GM12891 (cell line): ENCODE measurements at places on chromosomes 12 and 14.

- DNase-seq = no peak
These were observed 243.5 kb upstream of the DAAM1 start for GRCh38 chr14:58944968-58945356.

DNA sequence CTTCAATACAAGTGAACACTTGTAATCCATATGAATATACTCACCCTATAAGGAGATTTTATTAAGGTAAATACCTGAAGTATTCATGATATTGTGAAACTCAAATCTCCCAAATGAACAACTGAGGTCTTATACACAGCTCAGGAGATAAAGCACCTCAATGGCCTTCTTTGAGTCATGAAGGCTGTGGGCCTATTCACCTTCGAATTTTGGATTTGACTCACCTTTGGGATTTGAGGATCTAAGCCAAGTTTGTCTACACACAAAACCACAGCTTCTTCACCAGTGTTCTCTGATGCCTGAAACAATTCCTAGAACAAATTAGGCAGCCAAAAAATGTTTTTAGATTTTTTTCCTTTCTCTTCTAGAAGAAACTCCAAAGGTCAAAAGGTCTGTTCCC, 194.1 kb downstream of the NUAK1 start:
- DNase-seq = no peak

- DNase-seq = peak; percentile 89
These were observed 12.4 kb downstream of the MSI1 start for GRCh38 chr12:120356567-120357030.

- DNase-seq = no peak
These were observed 152.6 kb downstream of the DERA start for GRCh38 chr12:16063726-16064125.

DNA sequence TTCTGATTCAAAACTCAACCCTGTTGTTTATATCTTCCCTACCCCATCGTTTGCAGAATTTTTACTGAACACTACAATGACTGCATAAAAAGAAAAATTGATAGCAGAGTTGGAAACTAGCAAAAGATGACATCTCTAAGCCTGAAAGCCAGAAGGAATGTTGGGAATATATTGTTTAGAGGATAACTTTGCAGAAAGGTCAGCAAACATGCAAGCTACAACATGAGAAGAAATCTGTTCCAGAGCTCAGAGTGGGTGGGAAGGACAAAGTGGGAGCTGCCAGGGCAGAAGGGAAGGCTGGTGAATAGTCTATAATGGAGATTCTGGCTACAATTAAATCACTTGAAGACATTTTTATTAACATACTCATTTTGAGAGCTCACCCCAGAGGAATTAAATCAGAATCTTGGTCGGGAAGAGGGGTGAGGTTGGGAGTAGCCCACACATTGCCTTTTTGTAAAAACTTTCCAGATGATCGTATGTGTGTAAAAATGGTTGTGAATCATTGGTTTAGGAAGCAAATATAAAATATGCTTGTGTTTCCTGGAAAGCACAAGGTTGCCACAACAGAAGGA, 574.8 kb downstream of the FLRT2 start:
- DNase-seq = no peak

- no peak for DNase-seq
These were observed 362.1 kb downstream of the RAD51B start for GRCh38 chr14:68181519-68182326.

GRCh38 chr12:122049827-122050226, 28.1 kb downstream of the BCL7A start:
- no peak for DNase-seq

- no peak for DNase-seq
These were observed 16.6 kb upstream of the CLMN start for GRCh38 chr14:95336192-95336760.

DNA sequence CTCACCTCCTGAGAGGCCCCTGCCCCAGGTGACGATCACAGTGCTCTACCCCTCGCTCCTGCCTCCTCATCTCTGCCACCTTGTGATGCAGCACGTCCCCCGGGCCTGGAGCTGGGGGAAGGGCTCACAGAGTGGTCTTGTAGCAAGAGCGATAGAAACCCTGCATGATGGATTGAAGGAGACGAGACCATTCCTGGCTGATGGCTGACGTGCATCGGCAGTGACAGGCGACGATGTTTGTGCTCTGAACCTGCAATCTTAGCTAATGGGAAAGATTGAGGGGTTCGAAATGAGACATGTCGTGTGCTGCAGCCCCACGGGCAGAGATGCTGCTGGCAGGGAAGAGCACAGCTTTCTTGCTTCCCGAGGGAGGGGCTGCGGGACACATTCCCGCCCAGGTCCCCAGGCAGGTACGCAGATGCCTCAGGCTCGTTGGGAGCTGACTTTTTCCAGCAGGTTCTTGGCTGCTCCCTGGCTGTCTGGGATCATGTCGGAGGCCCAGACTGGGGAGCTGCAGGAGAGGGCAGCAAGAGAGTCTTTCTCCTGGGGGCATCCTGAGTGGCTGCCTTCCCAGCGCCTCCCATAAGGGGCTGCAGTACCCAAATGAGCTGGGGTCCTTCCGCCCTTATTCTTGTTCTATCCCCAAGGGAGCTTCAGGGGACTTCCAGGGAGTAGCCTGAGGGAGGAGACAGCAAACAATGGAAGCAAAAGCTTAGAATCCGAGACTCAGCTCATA, 38.7 kb upstream of the GPATCH2L start:
- DNase-seq = no peak

- DNase-seq = no peak
These were observed 411.4 kb downstream of the CCDC91 start for GRCh38 chr12:28601570-28602058.

GRCh38 chr12:45757172-45757571, 27.7 kb downstream of the ARID2 start:
- no peak for DNase-seq

DNA sequence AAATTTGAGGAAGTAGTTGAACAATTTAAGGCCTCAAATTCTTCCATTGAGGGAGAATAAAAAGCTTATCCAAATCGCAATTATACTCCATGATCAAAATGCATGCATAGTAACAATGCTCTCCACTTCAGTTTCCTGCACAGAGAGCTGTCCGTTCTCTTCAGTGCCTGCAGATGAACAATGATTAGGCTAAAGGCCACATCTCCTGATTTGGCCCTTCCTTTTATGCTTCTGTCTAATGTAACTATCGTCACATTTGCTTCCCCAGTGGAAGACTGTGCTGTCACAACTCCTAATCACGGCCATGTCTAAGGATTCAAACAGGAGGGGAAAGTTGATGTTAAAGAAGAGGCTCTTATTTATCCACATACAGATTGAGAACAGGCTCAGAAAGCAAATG, 113.6 kb upstream of the NPAS3 start:
- no peak for DNase-seq

DNA sequence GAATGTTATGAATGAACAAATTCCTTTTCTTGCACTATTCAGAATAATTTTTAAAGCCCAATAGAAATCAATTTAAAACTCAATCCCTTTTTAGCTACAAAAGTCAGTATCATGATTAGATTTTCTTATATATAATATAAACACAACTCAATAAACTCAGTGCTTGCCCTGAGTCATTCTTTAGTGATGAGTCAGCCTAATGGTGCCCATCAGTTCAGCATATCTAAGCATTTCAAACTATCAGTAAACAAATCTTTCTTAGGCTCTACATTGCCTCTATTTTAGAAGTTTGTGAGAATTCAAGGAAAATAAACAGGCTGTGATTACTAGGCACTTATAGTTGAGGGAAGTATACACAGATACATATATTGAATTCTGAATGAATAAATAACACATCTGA, 179.6 kb downstream of the NELL2 start:
- no peak for DNase-seq

DNA sequence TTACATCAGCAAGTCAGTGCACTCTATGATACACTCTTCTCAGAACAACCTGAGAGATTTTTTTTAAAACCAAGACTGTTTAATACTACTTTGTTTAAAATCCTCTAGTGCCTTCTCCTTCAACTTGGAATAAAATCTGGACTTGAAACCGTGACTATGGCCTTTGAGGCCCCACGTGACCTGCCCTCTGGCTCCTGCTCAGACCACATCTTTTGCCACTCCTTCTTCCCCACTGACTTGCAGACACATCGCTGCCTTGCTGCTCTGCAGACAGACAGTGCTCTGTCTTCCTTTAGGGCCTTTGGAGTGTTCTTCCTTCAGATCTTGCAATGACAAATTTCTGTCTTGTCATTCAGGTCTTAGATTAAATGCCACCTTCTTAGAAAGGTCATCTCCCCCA, 48.5 kb downstream of the TTC8 start:
- DNase-seq = no peak

DNA sequence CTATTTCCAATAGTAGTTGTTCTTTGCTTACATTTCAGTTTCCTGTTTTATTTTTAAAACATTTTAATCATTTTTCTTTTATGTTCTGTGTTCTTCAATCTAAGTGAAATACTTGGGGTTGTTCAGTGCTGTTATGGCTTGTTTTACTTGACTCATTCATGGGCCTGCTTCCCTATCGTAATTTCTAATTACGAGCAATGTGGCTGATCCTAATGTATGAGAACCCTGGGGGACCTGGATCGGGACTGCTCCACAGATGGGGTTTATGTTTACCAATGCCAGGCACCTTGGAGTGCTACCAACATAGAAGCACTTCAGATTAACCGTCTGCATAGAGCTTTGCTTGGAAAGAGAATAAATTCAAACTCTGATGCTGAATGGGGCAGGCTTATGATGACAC, 29.8 kb downstream of the TECPR2 start:
- DNase-seq = no peak

DNA sequence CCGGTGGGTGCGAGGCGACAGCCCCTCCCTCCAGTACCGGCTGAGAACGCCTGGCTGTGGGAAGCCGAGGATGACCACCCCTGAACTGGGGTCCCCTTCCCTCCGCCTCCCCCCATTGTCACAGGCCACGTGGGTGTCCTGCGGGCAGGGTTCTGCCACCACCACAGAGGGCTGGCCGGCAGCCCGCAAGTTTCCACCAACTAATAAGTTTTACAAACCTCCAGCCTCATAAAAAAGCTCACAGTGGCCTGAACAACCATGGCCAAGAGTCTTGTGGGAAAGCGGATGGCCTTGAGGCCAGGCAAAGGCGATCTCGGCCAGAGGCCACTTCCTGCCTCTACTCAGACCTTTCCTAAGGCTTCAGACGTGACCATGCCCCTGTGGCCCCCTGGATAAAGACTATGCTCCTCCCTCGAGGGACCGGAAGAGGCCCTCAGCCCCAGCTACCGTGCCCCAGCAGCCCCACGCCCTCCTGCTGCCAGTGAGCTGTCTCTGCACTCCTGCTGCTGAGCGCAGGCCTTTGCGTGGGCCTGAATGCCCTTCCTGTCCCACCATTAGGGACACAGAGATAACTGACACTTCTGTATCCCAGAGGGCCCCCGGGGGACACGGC, 46.1 kb upstream of the DLK1 start:
- no peak for DNase-seq

DNA sequence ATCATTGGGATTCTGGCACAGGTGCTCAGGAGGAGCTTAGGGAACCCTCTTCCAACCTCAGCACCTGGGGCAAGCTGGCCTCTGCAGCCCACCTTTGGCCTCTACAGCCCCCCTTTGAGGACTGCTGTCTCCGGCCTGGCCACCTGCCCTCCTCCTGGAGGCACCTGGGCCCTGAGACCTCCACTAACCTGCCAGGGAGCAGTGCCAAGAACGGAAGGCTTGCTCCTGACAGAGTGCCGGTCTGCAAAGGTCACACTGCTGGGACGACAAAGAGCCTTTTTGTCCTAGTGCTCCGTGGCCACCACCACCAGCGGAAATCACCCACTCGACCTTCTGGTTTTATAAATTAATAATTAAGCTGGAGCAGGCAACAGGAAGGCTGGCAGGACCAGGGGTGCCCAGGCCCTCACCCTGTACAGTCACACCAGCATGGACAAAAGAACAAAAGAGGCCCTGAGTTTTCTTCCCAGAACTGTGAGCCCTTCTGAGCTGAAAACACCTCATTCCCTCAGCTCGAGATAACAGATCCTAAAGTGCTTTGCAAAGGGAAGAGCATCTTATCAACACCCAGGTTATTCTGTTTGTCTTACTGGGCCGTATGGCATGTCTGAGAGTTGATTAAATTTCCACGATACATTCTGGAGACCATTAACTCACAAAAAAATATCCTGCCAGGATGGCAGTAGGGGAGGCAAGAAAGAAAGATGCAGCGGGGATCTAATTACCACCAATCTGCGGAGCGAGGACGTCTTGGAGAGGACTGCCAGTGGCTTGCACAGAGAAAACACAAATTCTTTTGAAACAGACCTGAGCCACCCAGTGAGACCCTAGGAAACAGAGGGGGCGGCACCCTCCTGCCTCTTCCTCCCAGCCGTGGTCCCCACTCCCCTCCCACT, 8.2 kb downstream of the TESC start:
- no peak for DNase-seq

GRCh38 chr12:45703942-45704341, 25.6 kb upstream of the ARID2 start:
- no peak for DNase-seq

- DNase-seq = no peak
These were observed 227.5 kb downstream of the MON2 start for GRCh38 chr12:62694116-62694515.

- DNase-seq = no peak
These were observed 27.2 kb upstream of the FBRSL1 start for GRCh38 chr12:132462788-132463187.

GRCh38 chr12:131264635-131265034, 310.9 kb downstream of the ADGRD1 start:
- DNase-seq = no peak

- no peak for DNase-seq
These were observed 8.7 kb downstream of the MARK3 start for GRCh38 chr14:103393676-103394626.

- no peak for DNase-seq
These were observed 14.9 kb downstream of the SLC38A2 start for GRCh38 chr12:46357438-46358324.

- DNase-seq = no peak
These were observed 256.6 kb upstream of the PPFIA2 start for GRCh38 chr12:82015623-82016347.

DNA sequence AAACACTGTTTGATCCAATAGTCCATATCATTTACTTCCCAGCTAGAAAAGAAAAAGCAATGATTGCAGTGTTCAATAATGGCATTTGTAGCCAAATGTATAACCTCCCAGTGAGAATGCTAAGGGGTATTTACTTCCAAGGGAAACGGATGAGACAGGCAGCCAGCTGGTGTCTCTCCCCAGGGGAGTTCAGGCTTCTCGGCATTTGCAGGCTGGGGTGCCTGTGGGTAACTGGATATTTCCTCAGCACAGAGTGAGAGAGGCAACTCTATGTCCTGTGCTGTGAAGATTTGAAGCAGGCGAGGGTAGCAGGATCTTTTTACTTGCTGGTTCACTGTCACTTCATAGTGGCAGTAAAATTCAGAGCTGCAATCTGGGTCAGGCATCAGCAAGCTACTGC, 1455.6 kb upstream of the TMEM132C start:
- no peak for DNase-seq

GRCh38 chr12:84760091-84760865, 152.3 kb downstream of the SLC6A15 start:
- DNase-seq = no peak
